Activated CD4-positive, alpha-beta T cell treated with anti-CD3 and anti-CD28 coated beads, Interleukin-2, amount 10 ng/mL, durations not matched to agents 7 days and 5 days (primary cell): ENCODE measurements at places on chromosomes 3 and 15.
A peak's percentile ranks its signal among the peaks of the same experiment; 100 is the strongest.

- DNase-seq = no peak
Observed at GRCh38 chr3:167780214-167780883, 44.8 kb downstream of the SERPINI1 start.

GRCh38 chr3:170096342-170096741, 58.5 kb downstream of the GPR160 start:
- DNase-seq = no peak

DNA sequence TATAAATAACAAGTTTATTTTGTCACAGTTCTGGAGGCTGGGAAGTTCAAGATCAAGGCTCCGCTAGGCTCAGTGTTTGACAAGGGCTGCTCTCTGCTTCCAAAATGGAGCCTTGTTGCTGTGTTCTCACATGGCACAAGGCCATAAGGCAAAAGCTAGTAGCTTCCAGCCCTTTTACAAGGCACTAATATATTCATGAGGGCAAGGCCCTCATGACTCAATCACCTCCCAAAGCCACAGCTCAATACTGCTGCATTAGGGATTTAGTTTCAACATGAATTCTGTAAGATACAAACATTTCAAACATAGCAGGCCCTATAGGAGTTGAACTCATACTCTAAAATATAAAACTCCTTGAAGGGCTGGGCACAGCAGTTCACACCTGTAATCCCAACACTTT, 30.2 kb downstream of the ZBTB11 start:
- no peak for DNase-seq

- DNase-seq = no peak
Observed at GRCh38 chr3:4351872-4352271, 48.7 kb downstream of the SETMAR start.

DNA sequence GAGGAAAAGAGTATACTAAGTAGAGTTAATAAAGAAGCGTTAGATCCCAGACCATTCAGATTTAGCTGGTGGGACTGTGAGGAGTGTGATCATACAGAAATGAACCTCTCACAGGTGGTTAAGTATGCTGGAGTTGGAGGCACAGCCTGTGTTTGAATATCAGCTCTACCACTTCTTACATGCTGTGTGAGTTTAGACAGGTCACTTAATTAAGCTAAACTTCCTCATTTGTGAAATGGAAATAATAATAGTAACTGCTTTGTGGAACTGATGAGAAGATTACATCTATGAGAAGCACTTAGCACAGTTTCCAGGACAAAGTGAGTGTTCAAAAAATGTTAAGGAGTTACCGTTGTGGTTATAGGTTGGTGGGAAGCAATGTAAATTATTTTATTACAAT, 8.4 kb downstream of the ACP3 start:
- DNase-seq = no peak

DNA sequence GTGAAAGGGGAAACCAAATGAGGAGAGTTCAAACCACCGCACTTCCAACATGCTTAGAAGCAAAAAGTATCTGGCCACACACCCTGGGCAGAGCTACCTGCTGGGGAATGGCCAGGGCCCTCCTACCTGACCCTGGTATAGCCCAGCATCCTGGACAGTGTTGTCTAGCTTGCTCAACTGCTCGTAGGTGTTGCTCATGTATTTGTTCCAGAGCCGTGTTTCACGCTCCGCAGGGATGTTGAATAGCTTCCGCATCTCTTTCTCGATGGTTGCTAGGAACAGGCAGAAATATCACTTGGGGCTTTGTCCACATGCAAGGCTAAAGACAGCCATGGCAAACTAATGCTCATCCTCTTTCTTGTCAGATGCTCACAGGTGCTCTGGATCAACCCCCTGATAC, 15.1 kb downstream of the USP4 start:
- DNase-seq = no peak

GRCh38 chr3:177835917-177836316, 638.6 kb upstream of the TBL1XR1 start:
- no peak for DNase-seq

DNA sequence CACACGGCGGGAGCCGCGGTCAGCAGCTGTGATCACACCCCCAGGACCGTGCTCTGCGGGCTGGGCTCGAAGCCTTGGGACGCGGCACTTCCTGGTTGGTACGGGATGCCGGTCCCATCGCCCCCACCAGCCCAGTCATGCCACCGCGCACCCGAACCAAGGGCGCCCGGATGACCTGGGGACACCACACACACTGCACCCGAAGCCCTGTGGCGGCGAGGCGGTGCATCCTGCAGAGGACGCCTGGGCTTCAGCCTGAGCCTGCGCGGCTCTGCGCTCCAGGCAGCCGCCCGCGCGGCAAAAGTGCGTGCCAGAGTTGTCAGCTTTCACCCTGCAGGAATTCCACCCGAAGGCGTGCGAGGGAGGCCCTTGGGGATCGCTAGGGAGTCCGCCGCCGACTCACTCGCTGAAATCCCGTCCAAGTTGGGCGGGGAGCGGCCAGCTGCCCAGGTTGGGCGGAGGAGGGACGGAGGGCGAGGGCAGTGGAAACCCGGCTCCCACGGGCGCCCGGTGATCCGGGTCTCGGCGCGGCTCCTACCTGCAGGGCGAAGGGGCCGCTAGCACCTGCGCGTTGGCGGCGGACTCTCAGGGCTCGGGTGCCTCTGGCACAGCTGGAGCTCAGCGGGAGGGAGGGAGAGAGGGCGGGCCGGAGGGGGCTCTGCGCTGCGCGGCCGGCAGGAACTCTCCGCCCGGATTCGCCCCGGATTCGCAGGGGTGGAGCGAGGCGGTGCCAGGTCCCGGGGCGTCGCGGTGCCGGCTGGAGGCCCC, at the start of gene PLD1:
Gene PLD1 (minus strand): TSS at position 623 of the 768 bp plus-strand sequence. CDS start 72,432 bp downstream, outside the sequence.
- peak; percentile 53 for DNase-seq

GRCh38 chr3:61699622-61700021, 138.3 kb downstream of the PTPRG start:
- DNase-seq = no peak

- DNase-seq = no peak
Observed at GRCh38 chr3:186826410-186826975, 16.0 kb upstream of the ADIPOQ start.

DNA sequence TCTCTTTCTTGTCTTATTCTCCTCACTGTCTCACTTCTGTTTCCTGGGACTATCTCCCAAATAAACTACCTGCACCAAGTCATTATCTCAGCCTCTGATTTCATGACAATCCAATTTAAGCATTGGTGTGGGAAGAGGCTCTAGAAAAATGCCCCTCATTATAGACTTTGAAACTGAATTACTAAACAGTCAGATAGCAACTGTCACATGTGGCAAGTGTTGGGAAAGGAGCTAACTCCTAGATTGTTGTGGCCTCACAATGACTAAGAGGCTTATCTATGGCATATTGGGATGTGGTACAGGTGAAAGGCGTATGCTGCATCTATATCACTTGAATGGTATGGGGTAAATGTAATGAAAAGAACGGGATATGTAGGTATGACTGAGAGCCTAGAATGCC, 103.5 kb upstream of the CCDC54 start:
- DNase-seq = no peak

- no peak for DNase-seq
Observed at GRCh38 chr15:48719668-48720067, 74.2 kb upstream of the FBN1 start.

DNA sequence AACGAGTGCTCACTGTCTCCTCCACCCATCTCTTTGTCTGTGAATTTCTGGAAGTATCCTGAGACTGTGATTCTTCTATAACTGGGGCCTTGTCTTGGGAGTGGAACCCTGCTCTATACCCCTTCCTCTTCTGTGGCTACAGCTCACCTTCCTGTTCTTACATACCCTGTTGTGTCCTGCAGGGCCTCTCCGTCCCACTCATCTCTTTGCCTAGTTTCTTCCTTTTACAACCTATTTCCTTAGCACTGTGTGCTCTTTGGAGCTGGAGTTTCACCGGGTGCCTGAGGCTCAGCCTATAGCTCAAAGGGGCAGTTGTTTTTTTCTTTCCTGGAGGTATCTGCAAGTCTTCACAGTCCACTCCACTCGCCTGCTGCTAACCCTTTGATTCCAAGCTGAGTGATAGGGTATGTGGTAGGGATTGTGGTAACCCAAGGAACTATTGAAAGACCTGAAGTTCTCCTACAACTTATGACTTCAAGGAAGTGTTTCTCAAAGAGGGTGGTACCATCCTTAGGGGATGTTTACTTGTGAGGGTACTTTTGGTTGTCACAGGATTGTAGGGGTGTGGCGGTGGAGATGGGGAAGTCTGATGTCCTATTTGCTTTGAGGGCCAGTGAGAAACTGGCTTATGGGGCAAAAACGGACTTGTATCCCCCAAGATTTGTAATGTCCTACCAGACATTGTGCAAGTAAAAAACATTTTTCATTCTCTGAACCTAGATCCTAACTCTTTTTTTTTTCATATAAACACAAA, 66.6 kb upstream of the ARL8B start:
- no peak for DNase-seq

- DNase-seq = no peak
Observed at GRCh38 chr15:61518191-61518950, 289.3 kb upstream of the RORA start.

GRCh38 chr15:87747087-87747486, 509.5 kb downstream of the NTRK3 start:
- DNase-seq = no peak

- no peak for DNase-seq
Observed at GRCh38 chr15:100168787-100169186, 173.0 kb downstream of the ADAMTS17 start.

DNA sequence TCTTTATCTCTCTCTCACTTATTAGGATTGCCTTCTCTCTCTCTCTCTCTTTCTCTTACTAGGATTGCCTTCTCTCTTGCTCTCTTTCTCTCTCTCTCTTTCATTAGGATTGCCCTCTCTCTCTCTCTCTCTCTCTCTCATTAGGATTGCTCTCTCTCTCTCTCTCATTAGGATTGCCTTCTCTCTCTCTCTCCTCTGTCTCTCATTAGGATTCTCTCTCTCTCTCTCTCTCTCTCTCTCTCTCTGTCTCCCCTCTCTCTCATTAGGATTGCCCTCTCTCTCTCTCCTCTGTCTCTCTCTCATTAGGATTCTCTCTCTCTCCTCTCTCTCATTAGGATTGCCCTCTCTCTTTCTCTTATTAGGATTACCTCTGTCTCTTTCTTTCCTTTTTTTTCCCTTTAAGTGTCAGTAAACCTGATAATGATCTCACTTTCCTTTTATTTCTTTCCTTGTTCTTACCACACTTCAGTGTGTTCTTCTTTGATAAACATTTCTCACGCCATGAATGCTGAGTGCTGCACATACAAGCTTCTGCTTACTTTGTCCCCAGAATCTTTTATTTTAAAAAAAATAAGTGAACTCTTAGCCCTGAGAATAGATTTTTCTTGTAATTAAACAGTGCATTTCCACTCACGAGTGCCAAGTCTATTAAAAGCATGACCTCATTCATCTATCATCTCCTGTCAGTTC, 243.4 kb upstream of the TBC1D5 start:
- no peak for DNase-seq

GRCh38 chr15:36183201-36183600, 396.2 kb upstream of the CDIN1 start:
- no peak for DNase-seq

GRCh38 chr3:81443958-81444357, 317.5 kb downstream of the GBE1 start:
- no peak for DNase-seq

DNA sequence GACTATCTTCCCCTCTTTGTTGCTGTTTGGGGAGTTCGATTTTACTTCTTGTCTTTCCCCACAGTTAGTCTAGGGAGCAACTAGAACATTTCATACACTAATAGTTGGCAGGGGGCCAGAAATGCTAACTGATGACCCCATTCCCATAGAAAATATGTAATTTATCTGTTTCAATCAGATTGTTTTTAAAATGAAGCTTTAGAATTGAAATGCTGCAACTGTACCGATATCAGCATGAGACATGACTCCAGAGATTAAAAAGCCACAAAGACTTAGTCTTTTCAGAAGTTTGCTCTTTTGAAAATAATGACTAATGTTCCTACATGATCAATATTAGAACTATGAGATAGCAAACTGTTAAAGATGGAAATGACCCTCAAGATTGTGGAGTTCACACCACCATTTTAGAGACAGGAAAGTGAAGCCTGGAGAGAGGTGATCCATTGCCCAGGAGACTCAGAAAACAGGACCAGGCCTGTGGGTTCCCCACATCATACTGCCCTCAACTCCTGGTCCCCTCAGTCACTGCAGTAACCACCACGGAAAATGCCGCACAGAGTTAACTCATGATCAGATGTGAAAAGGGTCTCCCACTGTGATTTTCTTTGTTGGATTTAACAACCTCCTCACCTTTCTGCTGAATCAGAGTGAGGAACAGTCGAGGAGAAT, 130.3 kb downstream of the CHDH start:
- DNase-seq = no peak

DNA sequence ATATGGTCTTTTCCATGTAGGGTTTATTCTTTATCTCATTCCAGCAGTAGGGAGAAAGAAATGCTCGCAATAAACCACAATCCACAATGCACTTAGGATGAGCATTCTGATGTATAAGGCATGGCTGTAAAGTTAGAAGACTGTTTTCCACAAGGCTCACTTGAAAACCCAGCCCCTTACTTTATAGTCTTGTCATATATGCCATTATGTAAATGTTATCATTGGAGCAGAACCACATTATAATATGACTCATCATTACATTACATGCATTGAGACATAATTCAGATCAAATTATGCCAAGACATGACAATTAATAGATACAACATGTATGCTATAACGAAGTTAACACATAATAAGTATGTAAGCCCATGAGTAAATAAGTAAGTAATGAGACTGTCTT, 348.1 kb downstream of the LSAMP start:
- no peak for DNase-seq

- no peak for DNase-seq
Observed at GRCh38 chr3:41103200-41103599, 96.1 kb upstream of the CTNNB1 start.

GRCh38 chr3:41572092-41572491, 372.8 kb downstream of the CTNNB1 start:
- DNase-seq = no peak

- DNase-seq = no peak
Observed at GRCh38 chr15:70023769-70024491, 73.8 kb downstream of the TLE3 start.

- DNase-seq = no peak
Observed at GRCh38 chr3:61956236-61956635, 394.9 kb downstream of the PTPRG start.
